Heart right ventricle (tissue), 16 donors: ENCODE measurements at places on chromosomes 5 and 9.

DNA sequence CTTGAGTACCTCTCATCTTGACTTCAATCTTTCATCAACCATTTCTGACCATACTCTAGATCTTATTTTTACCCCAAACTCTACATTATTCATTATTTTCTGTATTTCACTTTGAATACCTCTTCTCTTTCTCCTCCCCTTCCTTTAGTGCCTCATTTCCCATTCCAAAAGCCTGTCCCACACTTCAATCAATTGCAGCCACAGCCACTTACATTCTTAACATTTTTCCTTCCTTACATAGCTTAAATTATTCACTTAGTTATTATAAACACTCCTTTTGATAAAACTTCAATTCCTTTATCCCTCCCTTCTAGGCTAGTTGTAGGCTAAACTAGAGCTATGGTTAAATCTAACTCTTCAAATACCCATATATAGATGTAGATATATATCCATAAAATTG is 344.0 kb downstream of the PRR16 start:
- no peak overlapping the region for H3K4me3 ChIP-seq
- no peaks in the 10 kb centered on the region for H3K36me3 ChIP-seq
- no peak for DNase-seq
- no peak overlapping the region for H3K27ac ChIP-seq

- peaks cover 49% of the 10 kb centered on the region for H3K27me3 ChIP-seq
- no peaks in the 10 kb centered on the region for H3K36me3 ChIP-seq
- peak overlapping the region; percentile 35 for H3K4me3 ChIP-seq
Measured at GRCh38 chr9:96217754-96218693, 84.0 kb downstream of the HSD17B3 start.

DNA sequence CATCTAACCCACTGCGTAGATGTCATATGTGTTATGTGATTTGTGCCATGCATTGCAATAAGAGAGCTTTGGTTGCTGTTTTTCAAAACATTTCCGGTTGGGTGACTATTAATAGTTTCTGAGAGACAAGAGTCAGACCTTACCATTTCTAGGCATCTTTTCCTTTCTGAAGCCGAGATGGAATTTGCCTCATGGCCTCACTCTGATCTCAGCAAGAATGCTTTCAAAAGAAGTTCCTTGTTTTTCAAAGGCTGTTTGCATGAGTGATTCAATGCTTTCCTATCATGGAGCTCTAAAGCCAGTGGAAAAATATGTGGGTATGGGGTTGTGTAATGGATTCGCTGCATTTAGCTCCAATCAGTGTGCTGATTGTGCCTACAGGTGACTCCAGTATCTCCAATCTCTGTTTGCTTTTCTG is 203.1 kb upstream of the PPP1R2B start:
- no peak overlapping the region for H3K4me3 ChIP-seq
- no peak overlapping the region for H3K27ac ChIP-seq
- no peak for DNase-seq
- H3K27me3 ChIP-seq: no peaks in the 10 kb centered on the region
- H3K4me1 ChIP-seq: no peaks in the 10 kb centered on the region

GRCh38 chr9:21381448-21382339 is 3.5 kb downstream of the IFNA2 start:
- no peak overlapping the region for H3K27ac ChIP-seq
- no peak for DNase-seq
- H3K4me3 ChIP-seq: no peak overlapping the region
- no peaks in the 10 kb centered on the region for H3K4me1 ChIP-seq

GRCh38 chr5:117204926-117205869 is 630.6 kb upstream of the SEMA6A start:
- no peak for DNase-seq
- H3K4me3 ChIP-seq: no peak overlapping the region
- no peak overlapping the region for H3K27ac ChIP-seq
- H3K4me1 ChIP-seq: peaks cover 13% of the 10 kb centered on the region
